ENCODE measurements at places on chromosomes 1 and 21.
A peak's percentile ranks its signal among the peaks of the same experiment; 100 is the strongest.

DNA sequence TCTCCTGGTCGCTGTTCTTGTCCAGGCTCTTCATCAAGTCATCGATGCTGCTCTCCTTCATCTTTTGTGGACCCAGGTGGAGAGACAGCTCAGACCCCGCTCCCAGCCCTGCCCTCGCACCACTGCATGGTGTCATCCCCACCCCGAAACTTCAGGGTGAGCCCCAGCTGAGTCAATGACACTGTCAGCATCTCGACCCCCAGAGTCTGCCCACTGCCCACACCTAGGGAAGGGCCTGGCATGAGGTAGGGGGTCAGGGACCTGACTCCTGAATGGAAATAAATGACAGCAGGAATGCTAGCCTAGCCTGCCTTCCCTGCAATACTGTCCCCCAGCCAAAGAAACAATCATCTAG lies 1.6 kb upstream of the S100A6 start:
- DNase-seq, result no peak

DNA sequence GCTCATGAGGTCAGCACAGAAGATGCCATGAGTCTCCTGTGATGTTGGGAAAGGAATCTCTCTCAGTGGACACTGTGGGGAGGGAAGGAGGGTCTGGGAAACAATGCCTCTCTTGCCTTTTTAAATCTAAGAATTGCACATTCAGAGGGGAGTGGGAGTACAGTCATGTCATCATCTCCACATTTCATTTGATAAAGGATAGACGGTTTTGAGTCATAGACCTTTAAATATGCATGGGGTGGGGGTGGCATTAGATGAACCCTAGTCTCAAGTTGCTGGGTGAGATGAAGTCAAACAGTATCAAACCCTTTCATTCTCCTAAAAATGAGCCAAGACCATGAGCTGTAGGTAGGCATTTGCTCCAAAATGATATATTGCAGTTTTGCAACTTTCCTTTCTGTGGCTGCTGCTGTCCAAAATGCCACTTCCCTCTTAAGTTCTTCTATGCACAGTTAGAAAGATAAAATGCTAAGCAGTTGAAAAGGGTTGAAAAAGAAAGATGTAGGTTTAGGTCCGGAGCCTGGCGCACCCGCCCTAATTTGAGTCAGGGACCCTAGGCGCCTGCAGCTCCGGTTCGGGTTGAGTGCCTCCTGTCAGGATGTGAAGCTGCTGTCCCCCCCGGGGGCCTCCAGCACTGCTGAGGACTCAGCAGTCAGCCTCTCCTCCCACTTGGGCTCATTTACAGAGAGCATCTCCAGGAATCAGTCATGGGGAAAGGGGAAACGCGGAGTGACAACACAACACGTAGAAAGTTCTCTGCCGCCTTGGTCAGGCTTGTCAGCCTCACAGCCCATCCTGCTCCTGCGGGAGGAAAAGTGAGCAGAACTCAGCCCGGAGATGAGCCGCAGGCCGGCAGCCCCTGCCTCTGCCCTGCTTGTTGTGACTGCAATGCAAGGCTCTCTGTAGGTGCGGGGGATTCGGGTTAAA lies 479.3 kb upstream of the RUNX1 start:
- DNase-seq, result no peak

DNA sequence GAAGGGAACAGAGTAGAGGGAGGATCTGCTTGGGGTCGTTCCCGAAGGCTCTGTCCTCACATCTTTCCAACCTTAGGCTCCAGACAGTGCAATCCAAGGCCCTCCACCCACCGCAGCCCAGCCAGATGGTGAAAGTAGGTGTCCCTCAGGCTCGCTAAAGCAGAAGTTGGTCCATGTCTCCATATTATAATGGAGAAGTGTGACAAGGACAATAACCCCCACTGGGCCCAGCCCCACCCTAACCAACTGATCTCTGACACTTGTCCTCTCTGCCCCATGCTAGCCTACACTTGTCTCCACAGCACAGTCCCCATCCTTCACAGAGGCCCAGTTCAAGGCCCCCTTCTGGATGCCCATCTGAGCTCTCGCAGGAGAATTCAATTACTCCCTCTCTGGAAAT lies 48.7 kb downstream of the DMAP1 start:
- no peak for DNase-seq

DNA sequence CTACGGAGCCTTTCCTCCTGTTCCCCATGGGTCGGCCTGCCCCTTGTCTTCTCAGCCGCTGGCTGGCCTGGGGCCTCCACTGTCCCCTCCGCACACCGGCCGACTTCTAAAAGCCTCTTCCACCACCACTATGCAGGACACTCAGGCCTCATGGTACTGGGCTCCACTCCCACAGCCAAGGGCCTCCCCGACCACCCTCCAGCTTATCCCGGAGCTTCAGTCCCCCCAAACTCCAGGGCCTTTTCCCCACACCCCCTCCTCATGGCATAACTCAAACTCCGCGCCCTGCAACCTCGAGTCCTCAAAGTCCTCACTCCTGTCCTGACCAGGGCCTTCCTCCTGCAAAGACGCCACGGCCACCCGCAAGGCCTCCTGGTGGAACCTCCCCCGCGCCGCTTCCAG lies 2.0 kb downstream of the LRRC41 start:
- no peak for DNase-seq

GRCh38 chr1:7352364-7352763 lies 418.7 kb upstream of the VAMP3 start:
- no peak for DNase-seq

GRCh38 chr1:25478633-25479032 lies 47.9 kb downstream of the MACO1 start:
- DNase-seq, result peak; percentile 69

- DNase-seq, result no peak
Measured at GRCh38 chr1:51287966-51288365, 42.4 kb downstream of the TTC39A start.

- DNase-seq, result no peak
Measured at GRCh38 chr1:67676946-67677345, 8.1 kb upstream of the GADD45A start.

DNA sequence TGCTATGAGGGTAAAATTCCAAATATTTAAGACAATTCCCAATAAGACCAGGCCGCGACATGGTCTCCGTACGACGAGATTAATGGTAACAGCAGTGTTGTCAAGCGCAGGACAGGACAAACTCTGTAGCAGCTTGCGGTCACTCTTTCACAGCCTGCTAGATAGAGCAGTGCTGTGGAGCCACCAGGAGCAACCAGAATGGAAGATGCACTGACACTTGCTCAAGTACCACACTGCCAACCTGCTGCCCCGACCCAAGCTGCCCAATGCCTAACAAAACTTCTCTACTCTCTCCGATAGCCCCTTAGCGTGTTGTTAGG lies 636 bp downstream of the WARS2 start:
- peak; percentile 32 for DNase-seq

- no peak for DNase-seq
Measured at GRCh38 chr1:21651214-21652042, 17.7 kb downstream of the RAP1GAP start.

- DNase-seq, result no peak
Measured at GRCh38 chr1:200550367-200550766, 70.2 kb downstream of the KIF14 start.

Measured in prostate gland (tissue), 2 donors.